ENCODE measurements at places on chromosomes 2 and 18. TPM values are rescaled to one million over a fixed set of nuclear protein-coding genes. Genes with fewer than 3 reads are reported as not detected.
A peak's percentile ranks its signal among the peaks of the same experiment; 100 is the strongest.

DNA sequence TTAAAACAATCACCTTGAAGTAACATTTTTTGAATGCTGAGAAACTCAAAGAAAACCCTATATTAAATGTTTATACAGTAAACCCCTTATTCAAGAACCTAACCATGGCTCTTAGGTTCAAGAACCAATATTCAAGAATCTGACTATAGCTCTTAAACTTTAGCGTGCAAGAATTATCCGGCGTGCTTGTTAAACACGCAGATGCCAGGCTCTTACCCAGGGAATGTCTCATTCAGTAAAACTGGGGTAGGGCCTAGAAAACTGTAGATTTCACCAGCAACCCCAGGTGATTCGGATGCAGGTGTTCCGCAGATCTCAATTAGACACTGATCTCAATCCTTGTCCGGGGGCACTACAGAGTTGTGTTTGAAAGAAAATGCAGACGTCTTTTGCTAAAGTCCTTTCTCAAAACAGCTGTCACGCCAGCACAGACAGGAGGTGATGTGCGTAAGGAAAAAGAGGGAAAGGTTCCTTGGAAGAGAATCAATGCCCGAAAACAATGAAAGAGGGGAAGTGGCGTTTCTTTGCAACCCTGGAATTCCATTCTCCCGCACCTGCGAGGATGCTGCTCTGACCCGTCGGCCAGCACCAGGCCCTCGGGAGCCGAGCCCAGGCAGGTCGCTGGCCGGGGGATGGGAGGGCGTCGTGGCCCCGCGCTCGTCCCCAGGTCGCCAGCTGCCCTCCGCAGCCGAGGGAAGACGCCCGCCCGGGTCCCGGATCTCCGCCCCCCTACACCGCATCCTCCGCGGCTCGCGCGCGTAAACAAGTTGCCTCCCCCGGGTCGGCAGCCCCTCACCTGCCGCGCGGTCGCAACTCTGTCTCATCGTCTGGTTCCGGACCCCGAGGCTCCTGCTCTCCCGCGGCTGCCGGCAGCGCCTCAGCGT, 851 bp downstream of the EIF2AK3 start:
- DNase-seq: peak; percentile 64

DNA sequence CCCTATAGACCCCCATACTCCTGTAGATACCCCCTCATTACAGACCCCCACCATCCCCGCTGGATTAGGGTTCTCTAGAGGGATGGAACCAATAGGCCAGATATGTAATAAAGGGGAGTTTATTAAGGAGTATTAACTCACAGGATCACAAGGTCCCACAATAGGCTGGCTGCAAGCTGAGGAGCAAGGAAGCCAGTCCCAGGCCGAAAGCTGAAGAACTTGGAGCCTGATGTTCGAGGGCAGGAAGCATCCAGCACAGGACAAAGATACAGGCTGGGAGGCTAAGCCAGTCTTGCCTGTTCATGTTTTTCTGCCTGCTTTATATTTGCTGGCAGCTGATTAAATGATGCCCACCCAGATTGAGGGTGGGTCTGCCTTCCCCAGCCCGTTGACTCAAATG, 106.6 kb downstream of the AGAP1 start:
- no peak for DNase-seq

DNA sequence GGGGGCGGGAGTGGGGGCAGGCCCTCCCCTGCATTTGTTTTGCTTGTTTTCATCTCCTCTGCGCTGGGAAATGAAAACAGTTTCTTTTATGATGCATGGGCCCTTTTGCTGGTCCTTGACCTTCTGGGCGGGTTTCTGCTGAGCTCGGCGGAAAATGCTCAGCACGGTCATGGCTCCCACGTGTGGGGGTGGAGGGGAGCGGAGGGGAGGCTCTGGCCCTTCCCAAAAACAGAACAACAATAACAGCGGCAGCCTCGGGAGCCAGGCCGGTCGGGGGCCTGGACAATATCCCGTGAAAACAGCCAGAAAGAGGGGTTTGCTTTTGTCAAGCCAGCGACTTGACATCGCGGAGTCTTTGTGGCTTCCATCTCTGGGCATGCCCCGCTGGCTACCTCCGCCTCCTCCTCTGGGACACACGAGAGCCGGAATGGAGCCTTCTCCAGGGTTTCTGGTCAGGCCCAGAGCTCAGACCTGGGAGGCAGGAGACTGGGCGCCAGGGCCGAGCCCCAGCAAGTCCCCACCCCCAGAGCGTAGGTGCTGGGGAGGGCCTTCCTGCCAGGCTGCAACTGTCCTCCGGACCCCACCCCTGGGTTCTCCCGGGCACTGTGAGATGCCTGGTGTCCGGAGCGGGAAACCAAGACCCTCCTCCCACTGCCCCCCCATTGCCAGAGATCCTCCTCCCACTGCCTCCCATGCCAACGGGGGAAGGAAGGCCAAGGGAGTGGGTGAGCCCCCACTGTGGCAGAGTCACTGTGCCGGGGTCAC, 35.9 kb upstream of the SNED1 start:
- DNase-seq: peak; percentile 87

GRCh38 chr2:206158563-206159345, 490 bp downstream of the NDUFS1 start:
- peak; percentile 62 for DNase-seq

DNA sequence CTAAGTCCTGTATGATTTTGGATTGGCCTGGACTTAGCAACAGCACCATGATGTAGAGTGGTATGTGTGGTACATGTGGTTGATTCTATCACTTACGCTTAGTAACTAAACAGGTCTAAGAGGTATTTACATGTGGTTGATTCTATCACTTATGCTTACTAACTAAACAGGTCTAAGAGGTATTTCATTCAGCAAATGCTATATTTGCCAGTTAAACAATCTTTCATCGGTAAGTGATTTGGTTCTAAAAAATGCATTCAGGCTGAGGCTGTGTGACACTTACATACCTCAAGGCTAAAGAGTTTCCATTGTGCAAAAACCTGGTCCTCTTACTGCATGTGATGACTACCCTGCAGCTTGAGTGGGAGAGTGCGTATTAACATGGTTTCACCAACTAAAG, 13.1 kb downstream of the EIF4E2 start:
- DNase-seq: no peak

Gene TCF7L1
- total RNA-seq: 9.9 TPM

Gene COL3A1
- total RNA-seq: not detected

Gene CKAP2L
- 24.8 TPM for total RNA-seq

Gene VWA3B
- 1.0 TPM for total RNA-seq

Gene TMEM198
- total RNA-seq: 4.2 TPM
